ENCODE measurements at places on chromosomes 11 and 22.
A peak's percentile ranks its signal among the peaks of the same experiment; 100 is the strongest.

DNA sequence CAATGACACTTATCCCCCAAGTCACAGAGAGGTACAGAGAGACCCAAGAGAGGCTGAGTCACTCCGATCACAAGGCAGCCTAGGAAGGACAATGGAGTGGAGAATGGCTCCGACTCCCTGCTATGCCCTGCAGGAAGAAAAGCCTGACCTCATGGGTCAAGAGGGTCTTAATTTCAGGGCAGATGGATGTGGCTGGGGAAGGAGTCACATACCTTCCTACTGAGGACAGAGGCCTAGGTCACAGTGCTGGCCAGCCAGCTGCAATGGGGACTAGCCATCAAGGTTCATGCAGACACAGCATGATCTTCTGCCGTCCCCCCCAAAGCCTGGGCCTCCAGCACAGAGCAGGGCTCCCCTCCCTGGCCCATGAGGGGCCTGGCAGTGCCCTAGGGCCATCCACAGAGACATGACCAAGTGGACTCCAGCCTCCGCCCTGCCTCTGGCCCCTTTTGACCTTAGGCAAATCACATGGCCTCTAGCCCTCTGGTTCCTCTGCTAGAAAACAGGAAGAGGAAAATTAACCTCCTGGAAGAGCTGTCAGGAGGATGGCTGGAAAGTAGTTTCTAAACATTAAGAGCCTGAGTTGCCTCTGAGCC, 1.8 kb downstream of the ARRB1 start:
- no peak for DNase-seq

DNA sequence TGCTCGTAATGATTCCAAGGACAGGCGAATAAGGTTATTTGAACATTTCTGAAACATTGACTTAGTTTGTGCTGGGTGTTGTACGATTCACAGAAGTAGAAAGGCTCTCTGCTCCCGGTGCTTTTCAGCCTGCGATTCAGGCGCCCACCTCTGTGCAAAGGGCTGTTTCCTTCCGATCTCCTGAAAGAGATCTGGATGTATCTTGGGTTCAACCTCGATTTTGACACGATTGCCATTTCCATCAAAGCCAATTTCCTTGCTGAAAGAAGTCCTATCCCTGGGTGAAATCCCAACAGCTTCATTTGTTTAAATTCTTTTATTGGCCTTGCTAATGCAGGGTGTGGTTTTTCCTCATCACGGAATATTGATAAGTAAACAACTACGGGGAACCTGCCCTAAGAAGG, 1.1 kb upstream of the ZC3H12C start:
- no peak for DNase-seq

GRCh38 chr11:92332986-92333385, 108.4 kb downstream of the FAT3 start:
- DNase-seq: no peak

DNA sequence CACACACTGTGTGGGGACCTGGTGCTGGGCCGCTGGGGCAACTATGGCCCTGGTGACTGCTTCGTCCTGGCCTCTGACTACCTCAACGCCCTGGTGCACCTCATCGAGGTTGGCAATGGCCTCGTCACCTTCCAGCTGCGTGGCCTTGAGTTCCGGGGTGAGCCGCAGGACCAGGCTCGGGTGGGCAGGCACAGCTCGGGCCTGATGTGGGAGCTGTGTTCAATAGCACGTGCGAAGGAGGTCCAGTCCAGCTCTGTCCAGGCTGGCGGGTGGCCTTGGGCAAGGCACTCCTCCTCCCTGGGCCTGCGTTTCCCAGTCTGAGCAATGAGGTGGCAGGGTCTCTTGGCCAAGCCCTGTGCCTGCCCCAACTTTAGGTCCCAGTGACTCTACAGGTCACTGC, 8.3 kb upstream of the SIPA1 start:
- DNase-seq: no peak

DNA sequence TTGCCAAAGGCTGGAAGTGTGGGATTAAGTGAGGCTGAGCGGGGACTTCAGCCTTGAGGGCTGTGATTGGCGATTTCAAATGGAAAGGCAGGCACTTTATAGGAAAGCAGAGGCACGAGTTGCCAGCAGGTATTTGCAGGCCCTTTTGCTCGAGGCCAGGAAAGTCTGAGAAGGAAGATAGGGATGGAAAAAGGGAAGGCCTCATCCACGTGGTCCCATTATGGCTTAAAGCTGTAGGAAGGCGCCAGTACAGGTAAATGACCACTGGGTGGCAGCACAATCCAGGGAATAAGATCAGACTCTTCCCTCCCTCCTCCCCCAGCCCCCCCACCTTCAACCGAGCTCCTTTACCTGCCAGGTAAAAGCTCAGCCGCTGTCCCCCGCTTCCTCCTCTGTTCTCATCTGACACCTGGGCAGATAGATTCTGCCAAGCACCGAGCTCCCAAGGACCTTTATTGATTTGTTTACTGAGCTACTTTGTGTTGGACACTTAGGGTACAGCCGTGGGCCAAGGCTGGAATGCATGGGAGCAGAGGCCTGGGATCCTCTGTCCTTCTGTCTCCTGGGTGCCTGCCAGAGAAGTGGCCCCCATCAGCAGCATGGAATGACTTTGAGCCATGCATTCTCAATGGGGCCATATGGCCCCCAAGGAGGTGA, 7.5 kb downstream of the P2RX3 start:
- DNase-seq: peak; percentile 49

DNA sequence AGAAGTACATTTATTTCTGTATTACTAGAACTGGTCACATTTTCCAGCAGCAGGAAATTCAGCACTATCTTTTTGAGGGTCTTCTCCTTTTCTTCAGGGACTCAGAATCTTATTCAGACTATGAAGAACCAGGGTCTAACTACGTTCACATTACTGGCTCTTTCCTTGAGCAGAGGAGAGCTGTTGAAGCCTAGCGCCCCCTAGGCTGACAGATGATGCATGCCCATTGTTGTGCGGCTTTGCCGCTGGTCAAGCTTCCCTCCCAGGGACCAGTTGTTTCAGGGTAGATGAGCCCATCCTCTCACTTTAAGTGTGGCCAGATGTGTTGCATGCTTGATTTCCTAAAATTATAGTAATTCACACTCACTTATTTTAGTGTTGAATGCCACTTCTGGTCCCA, 168.2 kb upstream of the PDGFD start:
- DNase-seq: no peak

GRCh38 chr11:7442588-7443215, 42.6 kb upstream of the OLFML1 start:
- peak; percentile 46 for DNase-seq

GRCh38 chr11:118673361-118674081, 5.9 kb downstream of the TREH start:
- DNase-seq: no peak

GRCh38 chr11:22671751-22672150, 5.3 kb downstream of the GAS2 start:
- no peak for DNase-seq

GRCh38 chr11:73466643-73467042, 90.4 kb downstream of the RELT start:
- no peak for DNase-seq

DNA sequence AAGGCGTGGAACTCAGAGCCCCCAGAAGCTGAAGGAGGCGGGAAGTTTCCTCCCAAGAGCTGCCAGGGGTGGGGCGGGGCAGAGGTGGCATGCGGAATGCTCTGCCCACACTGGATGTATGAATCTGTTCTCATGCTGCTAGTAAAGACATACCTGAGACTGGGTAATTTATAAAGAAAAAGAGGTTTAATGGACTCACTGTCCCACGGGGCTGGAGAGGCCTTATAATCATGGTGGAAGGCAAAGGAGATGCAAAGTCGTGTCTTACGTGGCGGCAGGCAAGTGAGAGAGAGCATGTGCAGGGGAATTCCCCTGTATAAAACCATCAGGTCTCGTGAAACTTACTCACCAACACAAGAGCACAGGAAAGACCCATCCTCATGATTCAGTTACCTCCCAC, 57.6 kb downstream of the SMIM38 start:
- no peak for DNase-seq

GRCh38 chr11:61567286-61568061, 13.4 kb downstream of the SYT7 start:
- peak; percentile 59 for DNase-seq

GRCh38 chr11:100808904-100809491, 121.9 kb downstream of the ARHGAP42 start:
- no peak for DNase-seq

- no peak for DNase-seq
Observed at GRCh38 chr11:21122523-21122922, 453.1 kb downstream of the NELL1 start.

- DNase-seq: no peak
Observed at GRCh38 chr22:47220752-47221151, 458.3 kb downstream of the TBC1D22A start.

GRCh38 chr11:132607575-132607974, 924.7 kb downstream of the OPCML start:
- DNase-seq: no peak

GRCh38 chr11:21948876-21949275, 244.0 kb upstream of the ANO5 start:
- no peak for DNase-seq

GRCh38 chr11:121328176-121328966, 35.8 kb downstream of the SC5D start:
- no peak for DNase-seq

DNA sequence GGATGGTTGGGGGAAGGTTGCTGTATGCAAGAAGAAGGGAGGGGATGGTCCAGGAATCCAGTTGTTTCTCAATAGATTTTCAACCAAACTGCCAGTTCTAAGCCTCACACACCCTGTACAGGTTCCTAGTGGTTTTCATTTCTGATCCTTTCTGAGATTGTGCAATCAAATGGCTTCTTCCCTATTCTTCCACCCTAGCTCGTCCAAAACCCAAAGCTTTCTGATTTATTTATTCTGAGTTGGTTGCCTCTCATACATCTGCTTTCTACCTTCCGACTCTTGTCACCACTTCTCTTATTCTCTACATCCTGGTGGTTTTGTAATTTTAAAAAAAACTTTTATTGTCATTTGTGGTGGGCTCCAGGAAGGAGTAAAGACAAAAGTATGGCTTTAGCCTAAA, 12.6 kb downstream of the OR5A2 start:
- DNase-seq: no peak

- DNase-seq: no peak
Observed at GRCh38 chr11:78961247-78961646, 386.6 kb upstream of the NARS2 start.

DNA sequence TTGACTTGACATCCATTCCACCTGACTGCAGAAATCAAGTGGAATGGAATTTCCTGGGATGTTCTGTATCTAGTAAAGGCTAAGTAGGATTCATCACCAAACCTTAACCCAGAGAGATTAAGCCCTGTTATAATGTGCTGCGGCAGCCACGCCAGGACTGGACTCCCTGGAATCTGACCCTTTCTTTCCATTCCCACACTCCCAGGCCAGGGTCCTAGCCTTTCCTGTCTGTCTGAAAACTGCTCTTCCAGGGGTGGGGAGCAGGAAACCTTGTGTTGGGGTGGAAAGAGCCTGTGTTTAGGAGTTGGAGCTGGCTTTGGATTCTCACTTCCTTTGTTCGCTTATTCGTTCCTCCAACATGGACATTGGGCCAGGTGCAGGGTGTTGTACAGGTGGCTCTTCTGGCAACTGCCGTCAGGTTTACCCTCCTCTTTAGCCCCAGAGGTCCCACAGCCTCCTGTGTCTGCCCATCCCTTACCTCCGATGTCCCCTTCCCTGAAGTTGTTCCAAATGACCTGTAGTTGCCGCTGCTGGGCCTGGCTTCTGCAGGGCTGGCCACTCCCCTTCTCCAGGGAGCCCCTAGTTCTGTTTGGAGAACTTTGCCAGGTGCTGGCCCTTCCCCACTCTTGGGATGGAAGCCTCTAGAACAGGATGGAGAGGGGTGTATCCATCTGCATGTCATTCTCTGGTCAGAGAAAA, 20.5 kb upstream of the PARVB start:
- DNase-seq: no peak

DNA sequence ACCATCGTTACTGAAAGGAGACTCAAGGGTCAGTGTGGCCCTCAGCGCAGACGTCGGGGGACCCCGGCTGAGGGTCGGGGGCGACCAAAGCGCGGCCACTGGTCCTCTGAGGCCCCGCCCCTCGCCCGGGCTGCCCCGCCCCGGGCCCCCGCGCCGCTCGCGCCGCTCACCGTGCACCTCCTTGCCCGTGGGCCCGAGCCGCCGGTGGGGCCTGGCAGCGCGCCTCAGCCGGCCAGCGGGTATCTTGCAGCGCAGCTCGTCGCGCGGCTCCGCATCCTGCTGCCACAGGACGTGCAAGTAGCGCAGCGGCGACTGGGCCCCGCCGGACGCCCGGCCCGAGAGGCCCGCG, 419 bp downstream of the ANKRD54 start:
- peak; percentile 42 for DNase-seq

GRCh38 chr22:32545801-32546200, 71.2 kb downstream of the FBXO7 start:
- no peak for DNase-seq

- DNase-seq: no peak
Observed at GRCh38 chr11:112962579-112963367, 1.6 kb downstream of the NCAM1 start.

- DNase-seq: no peak
Observed at GRCh38 chr11:86176165-86176884, 68.2 kb upstream of the EED start.

GRCh38 chr22:33561149-33561807, 359.0 kb downstream of the LARGE1 start:
- DNase-seq: no peak

- no peak for DNase-seq
Observed at GRCh38 chr11:86873573-86874083, 73.3 kb downstream of the PRSS23 start.

GRCh38 chr22:18968011-18968749, 32.1 kb upstream of the PRODH start:
- DNase-seq: no peak

- DNase-seq: no peak
Observed at GRCh38 chr22:44410451-44410991, 87.5 kb downstream of the RTL6 start.

- DNase-seq: no peak
Observed at GRCh38 chr11:17410606-17411379, 22.3 kb upstream of the KCNJ11 start.

DNA sequence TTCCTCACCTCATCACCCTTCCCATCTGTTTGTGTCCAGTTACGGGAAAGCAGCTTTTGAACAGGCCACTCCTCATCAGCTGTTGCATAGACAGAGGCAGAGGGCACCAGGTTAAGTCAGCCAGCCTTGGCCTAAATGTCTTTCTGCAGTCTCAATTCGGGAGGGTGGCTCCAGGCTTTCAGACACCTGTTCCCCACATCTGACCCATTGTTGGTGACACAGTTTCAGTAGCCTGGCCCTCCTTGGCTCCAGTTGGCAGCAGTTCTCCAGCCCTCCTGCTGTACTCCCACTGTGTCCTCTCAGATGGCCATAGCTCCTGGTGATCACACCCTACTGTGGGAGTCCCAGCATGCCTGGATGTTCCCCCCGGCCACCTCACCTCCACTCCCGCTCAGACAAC, 70.8 kb upstream of the MYOD1 start:
- no peak for DNase-seq

GRCh38 chr11:36265793-36266628, 23.2 kb downstream of the COMMD9 start:
- DNase-seq: peak; percentile 21

- DNase-seq: no peak
Observed at GRCh38 chr11:76625472-76626186, 44.9 kb downstream of the LRRC32 start.

GRCh38 chr11:85094795-85095194, 532.3 kb downstream of the DLG2 start:
- DNase-seq: no peak

- DNase-seq: no peak
Observed at GRCh38 chr11:27705873-27706820, 5.9 kb upstream of the BDNF start.

Data from T-helper 17 cell (primary cell).